GM23248 (cell line): ENCODE measurements at places on chromosomes 7 and 10. TPM values are rescaled to one million over a fixed set of nuclear protein-coding genes. Genes with fewer than 3 reads are reported as not detected.

ASB10 gene
- not detected in 2 replicates for total RNA-seq

CCM2 gene
- total RNA-seq: 63.8 and 77.3 TPM in 2 replicates

DNAJB12 gene
- total RNA-seq: 28.4 and 32.9 TPM in 2 replicates

DOCK1 gene
- 39.1 and 45.6 TPM in 2 replicates for total RNA-seq

GPC2 gene
- 0.22 and 1.0 TPM in 2 replicates for total RNA-seq

ANKIB1 gene
- total RNA-seq: 36.7 and 43.1 TPM in 2 replicates

CLCN1 gene
- not detected in 2 replicates for total RNA-seq

FAM25C gene
- total RNA-seq: not detected in 2 replicates

MICALL2 gene
- 10.6 and 12.2 TPM in 2 replicates for total RNA-seq

CTAGE6 gene
- 0.22 TPM in 1 of 2 replicates, not detected in the other for total RNA-seq

RARRES2 gene
- total RNA-seq: not detected in 2 replicates

CCDC146 gene
- total RNA-seq: 0.32 and 0.89 TPM in 2 replicates

MYO1G gene
- total RNA-seq: not detected in 2 replicates

NPY gene
- total RNA-seq: not detected in 2 replicates

LRRC61 gene
- total RNA-seq: not detected in 2 replicates

ZP3 gene
- 4.5 and 5.3 TPM in 2 replicates for total RNA-seq

FLNC gene
- total RNA-seq: 304 and 353 TPM in 2 replicates

SEMA3C gene
- total RNA-seq: 612 and 756 TPM in 2 replicates

UMAD1 gene
- 11.8 and 15.6 TPM in 2 replicates for total RNA-seq

TMEM229A gene
- total RNA-seq: not detected in 2 replicates

DNAH11 gene
- 0.51 and 3.1 TPM in 2 replicates for total RNA-seq

CFTR gene
- total RNA-seq: not detected in 2 replicates

PIP gene
- total RNA-seq: not detected in 2 replicates

NRCAM gene
- total RNA-seq: 7.0 and 11.0 TPM in 2 replicates

HOXA6 gene
- 0.51 and 3.2 TPM in 2 replicates for total RNA-seq

COL1A2 gene
- 10,930 and 11,288 TPM in 2 replicates for total RNA-seq

NAT16 gene
- total RNA-seq: not detected in 2 replicates

CAMK2B gene
- total RNA-seq: 2.5 and 9.1 TPM in 2 replicates

ASZ1 gene
- total RNA-seq: not detected in 2 replicates

NKX1-2 gene
- total RNA-seq: not detected in 2 replicates

CCDC172 gene
- not detected in 2 replicates for total RNA-seq

NKX6-2 gene
- not detected in 2 replicates for total RNA-seq

CRYGN gene
- total RNA-seq: not detected in 2 replicates

EEPD1 gene
- total RNA-seq: 5.2 and 13.3 TPM in 2 replicates
